ENCODE measurements at places on chromosomes 5 and 9.

- no peak for DNase-seq
Measured at GRCh38 chr5:152542741-152543140, 137.7 kb upstream of the NMUR2 start.

DNA sequence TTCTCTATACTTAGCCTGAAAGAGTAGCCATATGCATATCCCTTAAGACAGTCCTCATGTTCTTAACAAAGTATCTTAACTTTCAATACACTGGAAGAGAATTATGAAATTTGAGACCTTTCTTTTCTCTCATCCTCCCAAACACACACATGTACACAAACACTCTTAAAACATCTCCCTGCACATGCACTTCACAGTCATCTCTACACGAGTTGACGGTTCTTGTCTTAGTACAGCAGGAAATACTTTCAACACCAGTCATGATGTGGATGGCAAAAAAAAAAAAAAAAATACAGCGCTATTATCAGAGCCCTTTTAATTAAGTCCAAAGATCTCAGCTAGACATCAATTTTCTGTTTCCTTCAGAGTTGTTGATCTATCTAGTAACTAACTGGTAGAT, 43.6 kb upstream of the PCSK1 start:
- DNase-seq = no peak

DNA sequence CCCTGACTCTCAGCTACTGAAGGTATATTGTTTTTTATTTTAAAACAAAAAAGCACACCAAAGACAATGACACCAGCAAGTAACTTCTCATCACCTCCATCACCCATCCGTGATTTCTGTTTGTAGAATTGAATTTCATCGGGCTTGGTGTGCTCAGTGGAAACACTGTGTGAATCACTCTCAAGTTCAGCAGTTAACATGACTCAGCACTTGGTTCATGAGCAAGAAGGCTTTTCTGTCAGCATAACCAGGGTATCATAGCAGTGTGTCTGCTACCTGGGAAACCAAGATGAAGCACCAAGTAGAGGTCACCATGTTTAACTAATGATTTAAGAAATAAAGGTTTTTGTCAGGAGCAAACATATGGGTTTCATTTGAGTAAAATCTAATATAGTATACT, 123.7 kb downstream of the INSYN2B start:
- DNase-seq = no peak

GRCh38 chr5:156641686-156642085, 208.4 kb upstream of the PPP1R2B start:
- no peak for DNase-seq

- no peak for DNase-seq
Measured at GRCh38 chr5:101838435-101838834, 457.6 kb downstream of the SLCO4C1 start.

GRCh38 chr9:99138424-99139284, 33.7 kb downstream of the TGFBR1 start:
- DNase-seq = no peak

GRCh38 chr9:124549016-124549415, 41.8 kb upstream of the NR5A1 start:
- no peak for DNase-seq

DNA sequence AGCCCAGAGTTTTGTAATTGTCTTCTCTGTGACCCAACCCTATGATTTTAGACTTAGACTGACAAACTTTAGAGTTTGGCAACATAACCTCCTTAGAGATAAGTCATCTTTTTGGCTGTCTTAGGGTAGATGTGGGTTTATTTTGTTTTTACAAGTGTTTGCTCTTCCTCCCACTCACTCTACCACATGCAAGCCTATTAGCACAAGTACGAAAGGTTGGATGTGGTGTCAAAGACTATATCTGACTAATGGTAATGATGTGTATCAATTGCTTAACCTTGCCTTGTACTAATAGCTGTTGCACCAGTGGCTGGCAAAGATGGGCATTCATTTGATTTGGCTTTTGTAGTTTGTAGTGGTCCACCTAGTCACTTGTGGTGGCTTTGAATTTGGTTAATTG, 46.5 kb downstream of the SLC25A46 start:
- DNase-seq = no peak

GRCh38 chr5:24624872-24625271, 19.9 kb downstream of the CDH10 start:
- DNase-seq = no peak

GRCh38 chr5:29247346-29248028, 1946.0 kb upstream of the CDH6 start:
- DNase-seq = no peak

DNA sequence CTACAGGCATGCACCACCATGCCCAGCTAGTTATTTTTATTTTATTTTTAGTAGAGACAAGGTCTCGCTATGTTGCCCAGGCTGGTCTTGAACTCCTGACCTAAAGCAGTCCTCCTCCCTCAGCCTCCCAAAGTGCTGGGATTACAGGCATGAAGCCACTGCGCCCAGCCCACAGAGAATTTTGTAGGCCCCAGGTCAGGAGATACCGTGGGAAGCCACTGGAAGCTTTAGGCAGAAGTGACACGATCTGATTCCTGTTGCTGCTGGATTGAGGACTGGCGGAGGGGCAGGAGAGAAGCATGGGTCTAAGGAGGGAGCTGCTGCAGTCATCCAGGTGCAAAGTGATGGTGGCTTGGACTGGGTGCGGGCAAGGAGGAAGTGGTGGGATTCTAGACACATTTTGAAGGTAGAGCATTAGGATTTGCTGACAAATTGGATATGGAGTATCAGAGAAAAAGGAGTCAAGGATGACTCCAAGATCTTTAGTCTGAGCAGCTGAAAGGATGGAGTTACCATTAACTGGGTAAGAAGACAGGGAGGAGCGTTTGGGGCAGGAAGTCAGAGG, 20.7 kb downstream of the TCF7 start:
- DNase-seq = no peak

GRCh38 chr9:127844821-127845359, 9.6 kb downstream of the ENG start:
- DNase-seq = no peak

DNA sequence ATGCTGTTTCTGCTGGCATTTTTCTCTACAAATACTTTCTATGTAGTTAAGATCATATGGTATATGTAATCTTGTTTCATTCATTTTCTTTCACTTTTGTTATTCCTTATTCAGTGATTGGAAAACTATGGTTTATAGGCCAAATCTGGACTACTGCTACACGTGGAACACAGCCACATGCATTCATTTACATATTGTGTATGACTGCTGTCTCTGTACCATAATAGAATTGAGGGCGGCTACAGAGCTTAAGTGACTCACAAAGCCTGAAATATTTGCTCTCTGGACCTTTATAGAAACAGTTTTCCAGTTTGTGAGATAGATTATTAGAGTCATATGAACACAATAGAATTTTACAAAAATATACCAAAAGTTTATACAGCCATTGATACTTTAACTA, 133.6 kb upstream of the CDKN2B start:
- DNase-seq = no peak

- no peak for DNase-seq
Measured at GRCh38 chr5:62286834-62287233, 19.2 kb upstream of the KIF2A start.

- no peak for DNase-seq
Measured at GRCh38 chr9:7176561-7176960, 418.8 kb downstream of the KDM4C start.

GRCh38 chr5:137176126-137176525, 323.0 kb downstream of the SPOCK1 start:
- DNase-seq = no peak

GRCh38 chr5:94908889-94909480, 290.5 kb downstream of the SLF1 start:
- DNase-seq = no peak

DNA sequence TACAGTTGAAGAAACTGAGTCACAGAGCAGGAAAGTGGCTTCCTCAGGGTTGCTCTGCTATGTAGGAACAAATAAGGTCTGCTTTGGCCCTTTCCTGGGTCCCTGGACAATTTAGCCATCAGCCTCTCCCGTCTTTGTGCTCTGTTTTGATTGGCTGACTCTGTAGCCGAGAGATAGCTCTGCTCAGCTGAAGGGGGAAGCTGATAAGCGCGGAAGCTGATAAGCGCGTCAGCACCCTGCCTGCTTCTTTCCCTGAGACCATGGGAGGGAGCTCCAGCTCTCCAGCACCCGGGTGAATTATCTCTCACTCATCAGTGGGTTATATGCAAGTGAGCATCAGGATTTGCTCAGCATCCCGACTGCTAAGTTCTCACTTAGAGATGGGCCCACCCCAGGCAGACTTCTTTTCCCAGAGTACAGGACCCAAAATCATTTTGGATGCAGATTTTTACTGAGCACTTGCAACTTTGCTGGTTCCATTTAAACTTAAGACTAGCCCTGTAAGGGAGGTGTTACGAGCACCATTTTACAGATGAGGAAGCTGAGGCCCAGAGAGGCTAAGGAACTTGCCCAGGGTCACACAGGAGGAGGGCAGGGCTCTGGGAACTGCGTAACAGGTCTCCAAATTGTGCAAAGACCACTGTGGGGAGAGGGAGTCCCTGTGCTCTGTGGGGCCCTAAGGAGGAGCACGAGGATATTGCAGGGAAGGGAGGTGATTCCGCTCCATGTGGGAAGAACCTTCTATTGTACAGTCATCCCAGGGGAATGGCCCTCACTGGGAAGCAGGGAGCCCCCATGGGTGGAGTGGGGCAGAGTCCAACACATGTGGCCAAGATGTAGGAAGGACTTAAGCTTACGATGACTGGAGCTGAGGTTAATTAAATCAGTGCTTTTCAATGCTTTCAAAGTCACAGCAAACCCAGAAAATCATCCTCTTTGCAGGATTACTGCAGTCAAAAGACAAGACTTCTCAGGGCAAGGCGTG, 83.7 kb upstream of the ORM1 start:
- no peak for DNase-seq

DNA sequence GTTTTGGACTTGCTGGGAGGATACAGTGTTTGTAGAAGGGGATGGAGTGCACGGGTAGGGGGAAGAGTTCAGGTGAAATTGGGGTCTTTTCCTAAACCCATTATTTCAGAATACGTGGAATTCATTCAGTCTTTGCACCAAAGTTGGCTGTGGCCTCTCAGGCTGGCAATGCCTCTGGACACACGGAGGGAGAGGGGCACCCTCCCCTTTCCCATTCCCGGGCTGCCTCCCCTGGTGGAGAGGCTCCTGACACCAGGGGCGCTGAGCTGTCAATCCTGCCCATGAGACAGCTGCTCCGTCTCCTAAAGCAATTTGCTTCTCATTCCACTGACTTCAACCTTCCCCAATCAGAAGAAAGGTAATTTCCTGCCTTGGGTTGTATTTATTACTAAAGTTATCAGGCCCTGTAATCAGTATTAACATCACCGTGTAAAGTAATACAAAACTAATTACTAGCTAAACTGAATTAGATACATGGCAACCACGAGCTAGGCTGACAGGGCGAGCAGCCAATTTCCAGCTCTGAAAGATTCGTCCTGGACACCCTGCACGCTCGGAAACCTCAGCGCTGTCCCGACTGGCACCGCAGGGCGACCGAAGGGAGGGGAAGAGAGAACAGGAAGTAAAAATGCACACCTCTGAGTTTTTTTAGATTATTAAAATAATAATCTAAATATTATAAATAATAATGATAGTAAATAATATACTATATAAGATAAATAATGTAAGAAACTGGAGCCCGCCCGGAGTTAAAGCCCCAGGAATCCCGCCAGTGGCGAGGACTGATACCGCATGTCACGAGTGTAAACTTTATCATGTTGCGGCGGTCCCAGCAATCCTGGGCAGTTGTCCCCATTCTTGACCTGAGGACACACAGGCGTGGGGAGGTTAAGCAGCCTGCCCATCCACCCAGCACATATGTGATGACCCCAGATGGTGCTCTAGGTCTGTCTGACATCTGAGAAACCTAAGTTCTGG, 6.9 kb upstream of the OLFM1 start:
- no peak for DNase-seq

DNA sequence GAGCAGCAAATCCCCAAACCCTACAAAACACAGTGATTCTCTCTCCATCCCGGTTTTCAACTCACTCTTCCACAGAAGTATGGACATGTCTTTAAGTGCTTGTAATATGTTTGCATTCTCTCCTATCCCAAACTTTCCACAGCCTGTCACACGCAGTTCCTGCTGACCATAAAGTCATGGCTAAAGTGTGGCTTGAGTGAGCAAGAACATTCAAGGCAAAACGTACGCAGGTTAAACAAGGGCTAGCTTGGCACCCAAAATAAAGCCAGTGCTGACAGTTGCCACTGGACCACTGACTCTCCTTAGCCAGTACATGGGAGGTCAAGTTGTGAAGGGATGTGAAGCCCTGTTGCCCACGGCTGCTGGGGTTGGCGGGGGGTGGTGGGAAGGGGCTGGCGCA, 211.1 kb upstream of the IRX1 start:
- no peak for DNase-seq

DNA sequence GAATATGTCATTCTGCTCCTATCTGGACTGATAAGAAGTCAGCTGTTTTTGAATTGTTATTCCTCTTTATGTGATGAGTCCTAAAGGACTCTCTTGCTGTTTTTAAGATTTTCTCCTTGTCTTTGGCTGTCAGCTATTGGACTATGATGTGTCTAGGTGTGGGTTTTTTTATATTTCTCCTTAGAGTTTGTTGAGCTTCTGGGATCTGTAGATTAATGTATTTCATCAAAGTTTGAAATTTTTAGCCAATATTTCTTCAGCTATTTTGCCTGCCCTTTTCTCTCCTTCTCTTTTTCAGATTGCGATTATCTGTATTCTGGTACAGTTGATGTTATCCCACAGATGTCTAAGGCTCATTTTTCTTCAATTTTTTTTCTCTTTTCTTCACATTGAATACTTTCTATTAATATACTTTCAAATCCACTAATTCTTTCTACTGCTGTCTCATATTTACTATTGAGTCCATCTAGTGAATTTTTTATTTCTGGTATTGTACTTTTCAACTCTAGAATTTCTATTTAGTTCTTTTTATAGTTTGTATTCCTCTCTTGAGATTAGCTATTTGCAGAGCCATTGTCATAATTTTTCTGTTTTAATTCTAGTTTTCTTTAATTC, 31.1 kb downstream of the RPS23 start:
- DNase-seq = no peak

- no peak for DNase-seq
Measured at GRCh38 chr9:131273146-131273855, 3.0 kb downstream of the FAM78A start.

DNA sequence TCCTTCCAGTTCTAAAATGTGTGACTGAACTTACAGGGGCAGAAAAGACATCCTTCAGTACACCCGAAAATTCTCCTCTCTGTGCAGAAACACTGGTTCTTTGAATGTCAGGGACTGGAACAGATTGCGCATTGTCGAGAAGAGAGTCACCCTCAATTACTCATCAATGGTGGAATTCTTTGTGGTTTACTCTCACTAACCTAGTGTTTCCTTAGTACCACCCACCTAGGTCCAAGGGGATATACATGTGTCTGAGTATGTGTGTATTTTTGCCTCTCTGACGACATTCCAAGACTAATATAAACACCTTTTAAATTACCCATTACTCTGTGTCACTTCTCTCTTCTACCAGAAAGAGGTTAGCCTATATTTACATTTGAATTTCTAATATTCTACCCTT, 660.8 kb downstream of the TLE1 start:
- DNase-seq = no peak

DNA sequence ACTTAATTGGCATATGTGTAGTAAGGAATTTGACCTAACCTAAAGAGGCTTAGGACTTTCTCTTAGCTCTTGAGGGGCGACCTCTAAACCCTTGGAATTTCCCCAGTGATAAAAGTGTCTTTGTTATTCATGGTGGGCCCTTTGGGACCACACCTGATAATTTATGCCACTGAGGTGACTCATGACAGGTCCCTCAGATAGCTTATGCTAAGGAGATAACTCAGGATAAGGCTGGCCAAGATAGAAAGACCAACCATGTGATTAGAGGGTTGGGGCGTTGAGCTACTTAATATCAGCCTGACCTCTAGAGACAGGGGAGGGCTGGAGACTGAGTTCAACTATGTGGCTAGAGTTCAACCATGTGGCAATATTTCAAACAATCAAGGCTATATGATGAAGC, 218.1 kb downstream of the AP3B1 start:
- DNase-seq = no peak

All from amygdala (tissue), 56 donors.